Effector CD4-positive, alpha-beta T cell (primary cell): ENCODE measurements at places on chromosomes 4 and X.

DNA sequence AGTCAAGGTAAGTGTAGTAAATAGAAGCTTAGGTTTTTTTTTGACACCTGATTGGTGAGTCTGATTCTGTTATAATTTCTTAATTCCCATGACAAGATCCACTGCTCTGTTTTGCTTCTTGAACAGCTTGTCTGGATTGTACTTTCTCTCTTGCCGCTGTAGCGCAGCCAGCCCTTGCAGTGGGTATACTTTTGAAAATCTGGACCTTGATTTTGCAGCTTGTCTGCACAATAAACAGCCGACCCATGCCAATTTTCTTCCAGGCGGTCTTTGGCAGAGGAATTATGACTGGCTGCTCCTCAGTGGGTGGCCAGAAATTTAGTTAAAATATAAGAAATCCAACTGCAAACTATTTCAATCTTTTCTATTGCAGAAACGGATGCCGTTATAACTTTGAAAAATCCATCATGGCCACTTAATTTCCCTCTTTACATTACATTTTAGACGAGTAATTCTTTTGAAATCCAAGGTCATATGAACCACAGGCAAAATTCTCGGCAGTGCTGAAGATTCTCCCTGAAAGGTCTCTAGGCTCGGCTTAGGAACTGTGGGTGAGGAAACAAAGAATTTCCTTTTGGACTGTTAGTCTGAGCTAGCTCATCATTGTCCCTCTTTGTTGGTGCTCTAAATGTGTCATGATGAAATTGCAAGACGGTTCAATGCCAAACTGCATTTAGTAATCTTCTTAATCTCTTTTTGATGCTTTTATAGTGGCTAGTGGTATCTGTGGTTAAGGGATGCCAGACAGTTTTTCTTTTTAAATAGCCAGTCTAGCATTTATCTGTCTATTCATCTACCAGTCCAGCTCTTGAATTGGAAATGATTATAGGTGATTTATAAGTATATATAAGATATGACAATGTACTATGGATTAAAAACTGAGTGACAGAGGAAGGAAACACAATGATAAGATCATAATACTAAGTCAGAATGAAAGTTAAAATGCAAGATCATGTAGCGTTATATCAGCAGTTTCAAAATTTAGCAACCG is 31.5 kb upstream of the PTTG2 start:
- no peak for DNase-seq

- no peak for DNase-seq
Observed at GRCh38 chr4:77269505-77269904, 112.5 kb downstream of the CCNG2 start.

- DNase-seq: no peak
Observed at GRCh38 chr4:188812644-188813043, 673.4 kb downstream of the TRIML1 start.

DNA sequence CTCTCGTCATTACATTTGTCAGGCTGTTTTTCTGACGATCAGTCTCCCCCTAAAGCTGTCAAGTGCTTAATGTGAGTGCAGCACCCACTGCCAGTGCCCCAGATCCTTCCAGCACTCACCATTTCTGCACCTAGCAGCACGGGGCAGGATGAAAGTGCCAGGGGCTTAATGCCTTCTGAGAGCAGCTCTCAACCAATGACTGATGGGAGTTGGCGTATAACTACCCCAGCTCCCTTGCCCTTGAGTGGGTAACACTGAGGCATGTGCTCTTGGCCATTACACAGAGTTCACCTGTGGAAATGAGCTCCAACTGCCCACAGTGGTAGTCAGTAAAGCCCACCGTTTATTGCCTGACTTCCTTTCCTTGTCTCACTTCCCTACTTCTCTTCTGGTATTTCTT is 226.2 kb upstream of the BCOR start:
- no peak for DNase-seq

GRCh38 chr4:168386002-168386401 is 67.5 kb upstream of the DDX60 start:
- no peak for DNase-seq

DNA sequence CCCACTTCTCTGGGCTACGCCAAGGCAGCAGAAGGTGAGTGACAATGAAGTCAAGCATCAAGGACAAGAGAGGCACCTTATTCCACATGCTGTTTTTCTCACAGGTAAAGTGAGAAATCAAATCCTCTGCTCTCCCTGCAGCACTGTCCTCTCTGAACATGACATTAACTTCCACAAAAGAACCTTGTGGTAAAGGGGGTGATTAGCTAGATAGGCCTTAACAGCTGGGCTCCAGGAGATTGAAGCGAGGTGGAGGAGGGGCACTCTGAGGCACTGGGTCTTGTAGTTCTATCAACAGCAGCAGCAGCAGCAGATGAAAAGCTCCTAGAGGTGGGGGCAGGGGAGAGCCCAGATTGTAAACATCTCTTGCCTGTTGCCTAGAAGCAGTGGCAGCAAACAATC is 96.8 kb upstream of the CXXC4 start:
- no peak for DNase-seq

DNA sequence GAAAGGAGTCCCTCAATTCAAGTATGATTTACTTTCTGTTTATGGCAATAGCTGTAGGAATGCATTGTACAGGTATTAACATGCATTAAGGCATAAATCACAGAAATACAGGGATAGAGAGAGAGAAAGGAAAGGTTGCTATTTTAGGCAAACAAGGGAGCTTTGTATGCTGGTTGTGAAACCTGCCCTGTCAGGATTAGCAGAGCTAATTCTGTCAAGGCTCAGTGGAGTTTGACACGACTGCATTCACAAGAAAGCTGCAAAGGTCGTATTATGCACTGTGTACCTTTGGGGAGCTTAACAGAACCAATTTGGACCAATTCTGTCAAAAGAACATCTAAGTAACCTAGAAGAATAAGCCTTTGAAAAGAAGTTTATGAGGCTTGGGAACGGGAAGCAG is 239.3 kb downstream of the GRIA2 start:
- no peak for DNase-seq

GRCh38 chrX:40127052-40127451 is 29.3 kb upstream of the BCOR start:
- no peak for DNase-seq

- DNase-seq: no peak
Observed at GRCh38 chrX:114462266-114462665, 121.6 kb upstream of the HTR2C start.

DNA sequence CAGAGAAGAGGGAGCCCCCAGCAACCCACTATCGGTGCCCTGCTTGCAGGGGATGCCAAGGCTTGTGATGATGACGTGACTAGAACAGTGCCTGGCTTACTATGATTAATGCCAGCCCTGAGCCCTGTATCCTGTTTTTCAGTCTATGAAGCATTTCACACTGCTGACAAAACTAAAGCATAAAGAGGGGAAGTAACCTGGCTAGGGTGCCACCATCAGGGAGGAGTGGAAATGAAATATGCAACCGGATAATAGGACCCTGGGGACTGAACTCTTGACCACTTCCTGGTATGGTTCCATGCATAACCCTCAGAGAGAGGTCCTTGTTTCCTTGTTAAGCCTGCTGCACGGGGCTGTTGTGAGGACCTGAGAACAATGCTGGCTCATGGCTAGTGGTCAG is 50.3 kb downstream of the MED28 start:
- DNase-seq: no peak

GRCh38 chr4:21806991-21807390 is 141.6 kb downstream of the KCNIP4 start:
- DNase-seq: no peak

DNA sequence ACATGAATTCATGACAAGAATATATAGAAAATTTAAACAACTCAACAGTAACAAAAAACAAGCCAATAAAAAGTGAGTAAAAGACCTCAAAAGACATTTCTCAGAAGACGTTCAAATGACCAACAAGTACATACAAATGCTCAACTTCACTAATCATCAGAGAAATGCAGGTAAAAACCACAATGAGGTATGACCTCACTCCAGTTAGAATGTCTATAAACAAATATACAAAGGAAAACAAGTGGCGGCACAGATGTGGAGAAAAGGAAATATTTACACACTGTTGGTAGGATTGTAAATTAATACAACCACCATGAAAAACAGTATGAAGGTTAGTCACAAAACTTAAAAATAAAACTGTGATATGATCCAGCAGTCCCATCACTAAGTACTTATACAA is 1033.1 kb downstream of the RAPGEF2 start:
- DNase-seq: no peak

DNA sequence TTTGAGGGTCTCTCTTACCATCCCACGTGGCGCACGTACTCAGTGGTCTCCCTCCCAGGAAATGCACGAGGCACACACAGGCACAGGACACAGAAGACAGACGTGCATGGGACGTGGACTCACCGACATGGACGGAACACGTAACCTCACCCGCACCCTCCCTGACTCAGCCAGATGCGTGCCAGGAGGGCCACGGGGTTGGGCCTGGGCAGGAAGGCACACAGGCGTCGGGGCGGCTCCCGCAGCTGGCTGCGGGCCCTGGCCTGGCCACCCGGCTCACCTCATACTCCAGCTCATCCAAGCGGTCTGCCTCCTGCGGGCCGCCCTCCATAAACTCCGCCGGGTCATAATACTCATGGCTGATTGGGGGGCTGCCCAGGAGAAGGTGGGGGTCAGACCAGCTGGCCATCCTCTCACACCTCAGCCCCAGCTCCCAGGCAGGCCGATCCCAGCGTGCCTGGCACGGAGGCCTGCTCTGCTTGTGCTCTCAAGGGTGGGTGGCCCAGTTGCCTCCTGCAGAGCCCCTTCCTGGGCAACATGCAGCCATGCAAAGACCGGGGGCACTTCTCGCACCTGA is 12.6 kb downstream of the SSR4 start:
- DNase-seq: no peak

DNA sequence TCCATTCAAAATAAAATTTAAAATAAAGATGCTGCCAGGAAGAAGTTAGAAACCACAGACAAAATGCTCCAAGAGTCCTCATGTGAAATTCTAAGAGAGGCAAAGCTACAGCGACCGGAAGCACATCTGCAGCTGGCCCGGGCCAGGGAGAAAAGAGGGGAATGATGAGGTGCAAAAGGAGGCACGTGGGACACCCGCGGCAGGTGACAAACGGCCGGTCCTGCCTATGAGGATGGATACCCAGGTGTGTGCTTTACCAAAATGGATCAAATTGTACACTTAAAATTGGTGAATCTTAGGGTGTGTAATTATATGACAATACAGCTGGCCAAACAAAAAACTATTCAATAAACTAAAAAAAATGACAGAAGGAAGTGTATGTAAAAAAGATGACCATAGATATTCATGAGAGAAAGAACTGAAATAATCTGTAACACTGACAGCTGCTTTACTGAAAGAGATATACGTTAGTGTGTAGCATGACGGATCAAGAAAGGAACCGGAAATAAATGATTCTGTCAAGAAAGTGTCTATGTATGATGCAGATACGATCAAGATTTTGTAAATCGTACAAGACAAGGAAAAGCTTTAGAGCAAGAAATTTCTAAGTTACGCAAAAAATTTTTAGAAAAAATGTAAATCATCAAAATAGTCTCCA is 29.5 kb downstream of the PPP2R3B start:
- no peak for DNase-seq

- DNase-seq: no peak
Observed at GRCh38 chrX:110318664-110318968, 731 bp upstream of the AMMECR1 start.

DNA sequence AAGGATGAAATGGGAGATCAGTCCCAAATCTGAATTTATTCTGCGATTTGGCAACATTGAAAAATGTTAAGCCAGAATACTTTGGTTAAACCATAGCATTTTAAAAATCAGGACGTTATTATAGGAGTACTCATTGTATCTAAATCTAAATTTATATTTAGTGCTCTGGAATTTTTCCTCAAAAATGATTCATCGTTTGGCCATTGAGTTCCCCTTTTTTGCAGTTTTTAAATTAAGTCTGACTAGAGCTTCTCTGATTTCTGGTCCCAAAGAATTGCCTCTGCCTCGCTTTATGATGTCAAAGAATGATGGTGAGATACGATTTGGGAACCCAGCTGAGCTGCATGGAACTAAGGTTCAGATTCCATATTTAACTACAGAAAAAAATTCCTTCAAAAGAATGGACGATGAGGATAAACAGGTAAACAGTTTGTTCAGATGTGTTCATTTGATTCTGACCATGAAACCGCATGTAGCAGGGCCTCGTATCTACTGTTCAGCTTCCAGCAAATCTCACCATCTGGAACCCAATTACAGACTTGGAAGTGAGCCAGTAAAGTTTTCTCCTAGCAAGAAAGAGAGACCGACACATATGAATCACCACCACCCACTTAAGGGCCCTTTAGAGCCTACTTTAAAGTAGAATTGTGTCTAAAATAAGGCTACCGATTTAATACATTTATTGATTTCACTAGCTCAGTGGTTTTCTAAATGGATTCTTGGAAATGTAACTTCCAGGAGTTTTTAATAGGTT is 75.6 kb downstream of the REPS2 start:
- DNase-seq: no peak

GRCh38 chr4:7515390-7515902 is 80.7 kb upstream of the PSAPL1 start:
- DNase-seq: no peak

DNA sequence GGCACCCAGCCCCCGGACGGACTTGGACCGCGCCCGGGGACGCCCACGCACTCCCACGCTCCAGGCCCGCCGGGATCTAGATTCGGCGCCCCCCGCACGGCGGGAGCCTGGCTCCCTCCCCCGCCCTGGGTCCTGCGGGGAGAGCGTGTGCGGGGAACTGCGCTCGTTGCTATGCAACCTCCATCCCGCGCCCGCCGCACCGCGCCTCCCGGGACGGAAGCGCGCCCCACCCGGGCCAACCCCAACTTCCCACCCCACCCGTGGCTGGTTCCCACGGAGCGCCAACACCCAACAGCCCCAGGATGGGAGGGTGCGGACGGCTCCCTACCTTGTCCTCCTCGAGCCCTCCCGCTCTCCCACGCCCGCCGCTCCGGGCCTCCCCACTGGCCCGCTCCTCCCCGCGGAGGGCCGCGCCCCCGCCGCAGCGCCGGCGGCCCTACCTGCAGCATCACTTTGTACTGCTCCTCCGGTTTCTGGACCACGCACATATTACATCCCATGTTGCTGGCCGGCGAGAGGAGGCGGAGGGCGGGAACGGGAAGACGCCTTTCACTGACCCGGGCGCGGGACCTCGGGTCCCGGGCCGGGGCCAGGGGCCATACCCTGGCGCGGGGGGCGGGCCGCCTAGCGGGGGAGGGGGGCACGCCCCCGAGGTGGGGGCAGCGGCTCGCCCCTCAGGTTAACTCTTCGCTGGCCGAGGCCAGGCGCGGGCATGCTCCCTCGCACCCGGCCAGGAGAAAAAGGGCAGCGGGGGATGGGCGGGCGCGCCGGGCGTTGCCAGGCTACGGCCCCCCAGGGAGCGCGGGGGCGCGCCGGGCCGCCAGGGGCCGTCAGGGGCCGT is at the start of gene PDZD4:
Gene PDZD4 (minus strand): TSS at position 746 of the 841 bp plus-strand sequence. CDS start 246 bp downstream, at position 500.
- no peak for DNase-seq

DNA sequence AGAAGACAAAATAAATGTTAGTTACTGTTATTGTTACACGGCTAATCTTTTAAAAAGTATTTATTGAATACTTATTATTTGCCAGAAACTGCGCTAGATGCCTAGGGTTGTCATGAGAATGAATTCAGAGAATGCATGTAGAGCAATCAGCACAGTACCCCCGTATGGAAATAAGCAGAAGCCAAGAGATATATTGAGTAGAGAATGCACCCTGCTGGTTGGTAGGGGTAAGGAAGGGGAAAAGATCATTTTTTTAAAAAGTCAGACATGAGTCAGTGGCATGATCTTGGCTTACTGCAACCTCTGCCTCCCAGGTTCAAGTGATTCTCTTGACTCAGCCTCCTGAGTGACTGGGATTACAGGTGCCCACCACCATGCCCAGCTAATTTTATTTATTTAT is 13.1 kb upstream of the DRP2 start:
- no peak for DNase-seq
